ENCODE measurements at places on chromosomes 12 and 14.

GRCh38 chr14:24254630-24255392 is 8.2 kb downstream of the TGM1 start:
- DNase-seq = no peak

GRCh38 chr12:109689426-109689825 is 24.2 kb upstream of the FAM222A start:
- DNase-seq = no peak

DNA sequence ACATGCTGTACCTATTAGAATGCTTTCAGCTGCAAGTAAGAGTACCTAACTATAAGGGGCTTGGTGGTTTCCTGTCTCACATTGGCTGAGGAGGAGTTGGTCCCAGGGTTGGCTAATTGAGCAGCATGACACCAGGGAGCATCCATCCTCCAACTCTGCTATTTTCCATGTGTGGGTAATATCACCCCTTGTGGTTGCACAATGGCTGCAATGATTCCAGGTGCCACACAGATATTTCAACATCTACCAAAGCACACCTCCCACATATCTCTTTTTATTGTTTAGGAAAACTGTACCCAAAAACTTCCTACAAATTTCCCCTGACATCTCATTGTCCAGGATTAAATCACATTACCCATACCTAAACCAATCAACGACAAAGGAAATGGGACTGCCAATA is 118.0 kb upstream of the EEA1 start:
- no peak for DNase-seq

DNA sequence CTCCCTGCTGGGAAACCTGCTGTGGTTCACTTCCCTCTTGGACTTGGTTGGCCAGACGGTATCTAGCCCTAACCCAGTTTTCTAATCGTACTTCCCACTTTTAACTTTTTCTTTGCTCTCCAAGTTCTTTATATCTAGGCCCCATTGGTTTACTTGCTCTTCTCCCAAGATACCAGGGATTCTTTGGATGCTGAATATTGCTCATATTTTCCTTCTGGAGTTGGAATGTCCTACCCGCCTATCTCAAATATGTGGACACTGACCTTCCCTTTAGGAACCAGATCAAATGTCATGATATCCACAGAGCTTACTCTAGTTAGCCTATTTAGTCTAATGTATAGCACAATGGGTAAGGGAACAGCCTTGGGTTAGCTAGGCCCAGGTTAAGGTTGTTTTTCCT is 228.6 kb downstream of the DACT1 start:
- no peak for DNase-seq

- DNase-seq = no peak
Measured at GRCh38 chr14:22484632-22485031, 104.4 kb downstream of the DAD1 start.

DNA sequence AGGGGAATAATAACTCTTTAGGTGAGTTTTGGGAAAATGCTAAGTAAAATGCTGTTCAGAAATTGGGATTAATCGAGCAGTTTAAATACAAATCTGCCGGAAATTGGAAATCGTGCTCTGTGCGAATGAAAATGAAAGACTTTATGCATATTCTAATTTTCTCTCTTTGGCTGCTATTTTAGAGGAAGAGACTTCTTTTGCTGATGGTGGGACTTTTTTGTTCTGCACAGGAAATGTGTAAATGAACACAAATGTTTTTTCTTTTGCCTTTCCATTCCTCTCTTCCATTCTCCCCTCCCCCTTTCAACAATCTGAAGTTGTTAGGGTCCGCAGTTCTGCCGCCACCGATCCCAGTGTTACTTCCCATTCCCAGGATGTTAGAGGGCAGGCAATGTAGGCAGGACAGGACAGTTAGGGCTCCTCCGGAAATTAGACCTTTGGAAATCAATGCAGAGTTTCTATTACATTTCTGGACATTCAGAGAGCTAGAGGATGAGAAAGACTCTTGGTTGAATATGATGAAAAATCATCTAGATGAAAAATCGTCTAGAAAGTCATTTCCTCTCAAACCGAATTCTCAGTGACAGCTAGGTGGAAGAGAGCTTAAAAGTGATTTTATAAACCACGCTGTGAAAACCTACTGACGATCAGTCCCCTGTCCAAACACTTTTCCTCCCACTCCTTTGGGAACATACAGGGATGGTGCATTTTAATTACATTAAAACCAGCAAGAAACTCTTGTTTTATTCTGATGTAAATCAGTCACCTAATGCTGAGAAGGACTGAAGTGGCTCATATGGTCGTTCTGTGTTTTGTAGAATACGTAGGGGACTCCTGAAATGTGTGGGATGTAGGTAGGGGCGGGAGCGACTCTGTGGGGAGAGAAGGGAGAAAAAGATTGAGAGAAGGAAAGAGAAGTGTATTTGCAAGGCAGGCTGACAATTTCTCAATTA is 17.8 kb downstream of the FOXG1 start:
- no peak for DNase-seq

DNA sequence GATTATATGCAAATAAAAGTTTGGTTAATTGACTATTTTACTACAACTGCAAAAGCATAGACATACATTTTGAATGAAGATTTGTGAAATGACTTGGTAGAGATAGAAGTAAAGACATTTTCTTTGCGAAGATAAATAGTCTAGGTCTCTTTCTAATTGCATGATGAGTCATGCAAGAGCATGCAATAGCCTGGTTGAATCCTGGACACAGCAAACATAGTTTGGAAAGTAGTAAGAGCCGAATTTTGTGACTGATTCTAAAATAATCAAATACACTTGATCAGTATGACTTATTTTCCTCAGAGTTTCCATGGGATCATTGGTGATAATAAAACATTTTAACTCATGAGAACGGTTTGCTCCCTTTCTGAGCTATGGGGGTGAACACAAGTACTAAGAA is 27.7 kb upstream of the CAND1 start:
- no peak for DNase-seq

- peak; percentile 68 for DNase-seq
Measured at GRCh38 chr12:105420659-105421240, 90.3 kb downstream of the C12orf75 start.

GRCh38 chr14:100398044-100398443 is 74.9 kb downstream of the SLC25A47 start:
- DNase-seq = no peak

DNA sequence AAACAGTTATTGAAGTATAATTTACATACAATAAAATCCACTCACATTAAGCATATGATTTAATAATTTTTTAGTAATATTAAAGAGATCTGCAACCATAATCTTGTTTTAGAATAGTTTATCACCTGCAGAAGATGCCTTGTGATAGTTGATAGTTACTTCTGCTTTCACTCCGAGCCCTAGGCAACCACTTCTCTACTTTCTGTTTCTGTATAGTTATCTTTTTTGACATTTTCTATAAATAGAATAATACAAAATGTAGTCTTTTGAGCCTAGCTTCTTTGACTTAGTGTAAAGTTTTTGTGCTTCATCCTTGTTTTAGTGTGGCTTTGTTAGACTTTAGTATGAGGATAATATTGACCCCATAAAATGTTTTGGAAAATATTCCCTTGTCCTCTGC is 111.0 kb downstream of the MNAT1 start:
- DNase-seq = no peak

GRCh38 chr12:110183386-110183785 is 59.2 kb downstream of the IFT81 start:
- DNase-seq = no peak

DNA sequence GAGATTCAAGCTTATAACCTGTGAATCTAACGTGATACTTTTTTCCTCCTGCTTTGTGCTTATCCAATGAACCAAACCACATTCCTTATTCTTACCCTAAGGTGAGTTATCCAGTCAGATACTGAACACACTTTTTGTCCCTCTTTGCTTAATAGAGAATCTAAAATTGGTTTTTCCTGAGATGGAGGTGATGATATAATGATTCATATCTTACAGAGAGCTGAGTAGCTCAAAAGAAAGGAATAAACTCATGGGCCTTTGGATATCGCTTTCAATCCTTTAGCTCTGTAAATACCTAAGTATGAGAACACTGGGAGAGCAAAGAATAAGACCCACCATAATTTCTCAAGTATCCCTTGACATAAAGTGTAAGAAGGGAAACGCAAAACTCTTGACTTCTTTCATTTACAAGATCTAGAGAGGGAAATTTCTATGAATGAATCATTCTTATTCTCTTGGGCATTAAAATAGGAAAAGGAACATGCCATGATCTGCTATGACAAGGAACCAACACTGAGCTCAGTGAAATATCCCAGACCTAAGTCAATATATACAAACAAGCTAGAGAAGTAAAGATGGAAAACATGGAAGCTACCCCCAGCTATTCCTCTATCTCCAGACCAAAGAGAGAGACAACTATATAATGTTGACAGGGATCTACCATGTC is 81.8 kb upstream of the STAC3 start:
- no peak for DNase-seq

DNA sequence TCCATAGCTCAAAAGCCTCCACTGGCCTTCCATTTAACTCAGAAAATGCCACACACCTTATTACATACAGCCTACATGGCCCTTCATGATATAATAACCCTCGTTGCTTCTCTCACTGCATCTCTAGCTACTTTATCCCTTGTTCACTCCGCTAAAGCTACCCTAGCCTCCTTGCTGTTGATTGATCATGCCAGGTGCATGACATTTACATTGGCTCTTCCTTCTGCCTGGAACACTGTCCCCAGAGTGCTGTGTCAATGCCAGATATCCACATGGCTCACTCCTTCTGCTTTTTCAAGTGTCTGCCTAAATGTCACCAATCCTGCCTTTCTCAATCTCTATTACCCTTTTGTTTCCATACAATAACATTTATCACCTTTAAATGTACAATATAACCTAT is 58.3 kb downstream of the CAND1 start:
- DNase-seq = no peak

DNA sequence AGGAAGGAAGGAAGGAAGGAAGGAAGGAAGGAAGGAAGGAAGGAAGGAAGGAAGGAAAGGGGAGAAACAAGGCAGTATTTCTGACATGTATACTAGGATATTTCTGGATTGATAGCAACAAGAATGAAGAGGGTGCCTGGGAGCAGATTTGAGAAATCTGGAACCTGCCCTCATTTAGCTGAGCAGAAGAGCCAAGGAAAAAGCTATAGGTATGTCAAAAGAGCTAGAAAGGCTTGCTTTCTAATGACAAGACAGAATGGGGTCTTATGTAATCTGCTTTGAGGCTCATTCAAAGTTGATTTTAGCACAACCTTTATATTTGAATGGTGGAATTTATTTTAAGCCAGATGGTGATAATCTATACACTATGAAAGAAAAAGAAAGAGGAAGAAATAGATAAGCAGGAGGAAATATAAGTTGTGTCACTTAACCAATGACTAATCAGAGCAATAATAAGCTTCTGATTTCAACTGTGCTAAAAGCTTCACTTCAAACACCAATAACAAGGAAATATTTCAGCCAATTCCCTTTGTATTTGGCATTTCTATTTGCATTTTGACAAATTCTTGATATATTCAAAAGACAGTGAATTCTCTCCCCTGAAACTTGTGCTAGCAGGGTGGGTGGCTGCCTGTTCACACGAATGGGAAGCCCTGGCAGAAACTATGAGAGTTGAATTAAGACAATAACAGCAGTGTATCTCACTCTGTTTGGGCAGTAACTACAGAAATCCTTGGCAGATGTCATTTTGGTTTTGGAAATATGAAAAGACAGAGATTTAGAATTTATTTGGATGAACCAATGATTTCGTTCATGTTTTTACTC is 76.3 kb upstream of the FLRT2 start:
- DNase-seq = no peak

- peak; percentile 54 for DNase-seq
Measured at GRCh38 chr12:19482551-19483109, 43.3 kb downstream of the AEBP2 start.

DNA sequence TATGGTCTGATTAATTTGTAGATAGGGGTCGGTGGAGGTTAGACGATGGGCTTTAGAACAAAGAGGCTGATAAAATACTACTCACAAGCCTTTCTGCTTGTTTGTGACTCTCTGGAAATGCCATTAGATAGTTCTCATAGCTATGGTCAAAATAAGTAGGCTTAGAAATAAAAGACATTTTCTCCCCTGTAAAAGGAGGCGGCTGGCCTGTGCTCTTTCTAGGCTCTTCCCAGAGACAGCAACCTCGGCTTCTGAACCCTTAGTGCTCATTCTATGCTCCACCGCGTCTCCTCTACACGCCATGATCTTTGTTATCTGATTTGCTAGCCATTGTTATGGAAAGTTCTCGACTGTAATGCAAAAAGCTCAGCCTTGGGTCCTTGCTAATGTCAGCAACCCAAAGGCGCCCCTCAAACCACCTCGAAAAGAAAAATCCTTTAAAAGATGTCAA is 64.5 kb downstream of the CRADD start:
- DNase-seq = no peak

DNA sequence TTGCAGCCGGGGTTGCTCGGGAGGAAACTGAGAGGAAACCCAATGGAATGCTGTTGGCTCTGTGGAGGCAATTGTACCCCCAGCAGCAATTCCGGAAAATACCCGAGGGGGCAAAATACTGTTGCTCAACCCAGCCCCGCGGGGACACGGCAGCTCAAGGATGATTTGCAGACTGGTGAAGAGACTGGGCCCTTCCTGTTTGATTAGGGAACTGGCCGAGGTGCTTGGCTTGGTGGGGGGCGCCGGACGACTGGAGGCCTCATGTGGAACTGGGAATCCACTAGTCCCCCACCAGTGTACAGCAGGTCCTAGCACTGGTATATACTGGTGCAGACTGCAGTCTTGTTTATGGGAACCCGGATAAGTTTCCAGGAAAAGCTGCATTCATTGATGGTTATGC is 10.3 kb upstream of the RNASE12 start:
- no peak for DNase-seq
